ENCODE measurements at places on chromosomes 3 and 15.

DNA sequence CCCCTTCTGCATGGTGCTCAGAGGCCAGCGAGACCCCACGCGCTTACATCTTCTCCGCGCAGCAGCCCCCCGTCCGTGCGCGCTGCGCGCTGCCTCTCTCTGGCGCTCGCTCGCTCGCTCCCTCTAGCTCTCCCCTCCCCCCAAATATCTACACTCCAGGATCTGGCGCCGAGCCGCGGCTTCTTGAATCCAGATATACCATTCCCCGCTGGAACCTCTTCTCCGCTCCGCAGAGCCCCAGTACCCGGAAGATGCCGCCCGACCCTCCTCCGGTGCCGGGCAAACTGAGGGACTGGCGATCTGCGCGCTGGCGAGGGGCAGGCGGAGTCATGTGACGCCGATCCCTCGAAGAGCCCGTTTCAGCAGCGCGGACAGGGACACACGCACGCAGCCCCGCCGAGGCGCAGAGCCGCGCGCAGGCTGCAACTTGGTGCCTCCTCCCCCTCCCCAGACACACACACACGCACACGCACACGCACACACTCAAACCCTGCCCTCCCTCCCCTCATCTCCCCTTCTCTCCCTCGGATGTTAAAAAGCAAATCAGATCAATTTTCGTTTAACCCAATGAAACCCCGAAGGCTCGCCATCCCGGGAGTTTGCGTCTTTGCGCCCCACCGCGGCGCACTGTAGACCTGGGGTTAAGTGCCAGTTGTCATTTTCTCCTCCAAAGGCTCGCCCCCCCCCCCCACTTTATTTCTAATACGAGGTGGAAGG is at the start of gene RASGRF1:
Gene RASGRF1, minus strand, starts transcription at position 294 of the 717 bp plus-strand sequence. Its CDS starts 282 bp downstream, at position 12.
- DNase-seq: no peak

- DNase-seq: no peak
These were observed 16.4 kb downstream of the CHST13 start for GRCh38 chr3:126540342-126540849.

DNA sequence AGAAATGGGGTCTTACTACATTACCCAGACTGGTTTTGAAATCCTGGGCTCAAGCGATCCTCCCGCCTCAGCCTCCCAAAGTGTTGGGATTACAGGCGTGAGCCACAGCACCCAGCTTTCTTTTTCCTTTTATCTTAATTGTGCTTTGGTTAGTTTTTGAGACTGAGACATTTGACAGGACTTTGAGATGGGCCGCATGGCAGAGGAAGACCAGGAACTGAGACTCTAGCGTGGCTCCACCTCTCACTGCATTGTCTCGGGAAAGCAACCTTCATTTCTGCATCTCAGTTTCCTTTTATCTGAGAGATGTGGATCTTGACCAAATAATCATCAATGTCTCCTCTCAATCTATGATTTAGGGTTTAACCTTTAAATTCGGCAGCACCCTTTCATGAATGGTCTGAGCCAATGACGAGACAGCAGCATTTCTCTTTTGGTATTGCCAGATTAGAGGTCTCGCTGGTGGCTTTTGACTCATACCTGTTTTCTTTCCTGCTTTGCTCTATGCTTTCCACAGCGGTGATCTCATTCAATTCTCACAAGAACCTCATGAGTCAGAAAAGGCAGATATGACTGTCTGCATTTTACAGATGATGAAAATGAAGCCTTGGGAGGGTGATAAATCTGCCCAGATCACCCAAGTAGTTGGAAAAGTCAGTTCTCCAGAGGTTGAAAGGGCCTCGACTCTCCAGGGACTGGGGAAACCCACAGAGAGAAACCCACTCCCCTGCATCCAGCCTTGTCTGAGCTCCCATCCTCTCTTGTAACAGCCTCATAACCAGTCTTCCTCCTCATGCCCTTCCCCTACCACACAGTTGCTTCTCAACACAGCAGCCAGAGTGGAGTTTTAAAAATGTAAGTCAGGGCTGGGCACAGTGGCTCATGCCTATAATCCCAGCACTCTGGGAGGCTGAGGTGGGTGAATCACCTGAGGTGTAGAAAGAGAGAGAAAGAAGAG is 84.8 kb upstream of the FOXB1 start:
- DNase-seq: no peak

DNA sequence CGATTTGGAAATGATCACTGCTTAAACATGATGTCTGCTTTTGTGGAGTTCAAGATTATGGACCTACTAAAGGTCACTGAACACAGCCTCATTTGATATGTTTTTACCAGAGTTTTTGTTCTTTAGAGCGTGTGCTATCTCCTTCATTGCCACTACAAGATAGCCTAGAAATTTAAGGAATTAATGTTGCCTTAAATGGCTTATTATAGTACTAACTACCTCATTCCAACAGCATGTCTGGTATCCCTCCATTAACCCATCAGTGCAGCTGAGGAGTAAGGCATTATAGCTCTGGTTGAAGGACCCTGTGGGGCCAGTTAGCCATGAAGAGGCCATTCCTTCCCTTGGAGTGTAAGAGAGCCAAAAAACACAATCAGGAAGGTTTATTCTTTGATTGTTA is 2.3 kb upstream of the FAM43A start:
- no peak for DNase-seq

DNA sequence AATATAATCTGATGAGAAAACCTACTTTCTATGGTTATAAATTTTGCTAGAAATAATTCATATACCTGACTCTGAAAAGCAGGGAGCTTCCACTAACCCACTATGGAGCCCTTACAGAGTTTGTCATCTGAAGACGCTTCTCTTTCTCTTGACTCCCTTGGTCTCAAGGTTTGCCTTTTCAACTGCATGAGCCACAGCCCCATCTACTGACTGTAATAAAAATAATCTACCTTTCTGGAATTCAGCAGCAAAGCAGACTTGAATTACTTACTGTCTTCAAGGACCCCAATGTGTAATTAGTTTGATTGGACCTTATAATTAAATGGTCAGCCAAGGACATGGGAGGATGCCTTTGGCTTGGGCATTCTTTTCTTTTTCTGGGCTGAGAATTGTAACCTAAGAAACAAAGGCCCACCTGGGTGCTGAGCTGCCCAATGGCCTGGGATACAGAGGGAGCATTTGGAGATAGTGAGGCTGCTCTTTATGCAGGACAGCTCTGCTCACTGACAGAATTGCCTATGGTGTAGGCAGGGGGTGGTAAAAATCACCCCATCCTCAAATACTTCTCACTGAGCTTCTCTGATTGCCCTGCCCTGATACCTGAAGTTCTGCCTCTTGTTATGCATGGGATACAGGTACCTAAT is 178.6 kb upstream of the TRIM42 start:
- no peak for DNase-seq

DNA sequence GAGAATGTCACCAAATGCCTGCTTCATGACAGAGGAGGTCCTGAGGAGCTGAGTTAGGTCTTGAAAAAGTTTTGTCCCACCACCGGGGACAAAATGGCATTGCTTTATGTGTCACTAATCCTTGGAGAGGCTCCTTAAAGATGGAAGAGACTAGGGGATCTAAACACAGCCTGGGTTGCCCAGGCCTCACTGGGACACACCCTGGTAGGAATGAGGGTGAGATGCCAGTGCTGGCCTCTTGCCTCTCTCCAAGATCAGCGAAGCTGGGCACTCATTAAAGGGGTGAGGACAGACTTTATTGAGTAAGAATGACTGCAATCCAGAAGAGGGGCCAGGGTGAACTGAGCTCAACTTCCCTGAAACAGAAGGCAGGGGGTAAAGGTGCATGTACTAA is 58.5 kb upstream of the KLF13 start:
- no peak for DNase-seq

GRCh38 chr3:158105710-158106253 is 438 bp downstream of the SHOX2 start:
- no peak for DNase-seq

GRCh38 chr15:42499858-42500609 is 4.6 kb downstream of the SNAP23 start:
- no peak for DNase-seq

GRCh38 chr3:8319935-8320634 is 181.5 kb upstream of the LMCD1 start:
- no peak for DNase-seq

DNA sequence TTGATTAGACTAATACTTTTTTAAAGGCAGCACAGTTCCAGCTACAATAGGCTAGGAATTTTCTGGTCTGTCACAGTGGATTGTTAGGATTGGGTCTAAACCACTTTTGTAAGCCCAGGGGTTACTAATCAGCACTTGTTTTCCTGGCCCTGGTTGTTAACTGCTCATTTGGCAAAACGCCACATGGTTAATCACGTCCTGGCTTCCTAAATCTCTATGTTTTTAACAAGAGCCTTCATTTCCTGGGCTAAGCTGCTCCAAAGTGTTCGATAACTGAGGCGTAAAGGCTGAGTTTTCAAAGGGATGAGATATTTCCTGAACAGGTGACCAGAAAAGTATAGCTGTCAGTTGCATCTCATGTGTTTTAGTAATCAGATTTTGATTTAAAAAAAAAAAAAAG is 38.9 kb upstream of the CLRN1 start:
- no peak for DNase-seq

GRCh38 chr15:82710208-82710555 is 507 bp upstream of the AP3B2 start:
- no peak for DNase-seq

GRCh38 chr15:66674756-66675155 is 27.3 kb upstream of the SMAD6 start:
- no peak for DNase-seq

GRCh38 chr3:195897853-195898415 is 10.4 kb downstream of the TNK2 start:
- DNase-seq: no peak

DNA sequence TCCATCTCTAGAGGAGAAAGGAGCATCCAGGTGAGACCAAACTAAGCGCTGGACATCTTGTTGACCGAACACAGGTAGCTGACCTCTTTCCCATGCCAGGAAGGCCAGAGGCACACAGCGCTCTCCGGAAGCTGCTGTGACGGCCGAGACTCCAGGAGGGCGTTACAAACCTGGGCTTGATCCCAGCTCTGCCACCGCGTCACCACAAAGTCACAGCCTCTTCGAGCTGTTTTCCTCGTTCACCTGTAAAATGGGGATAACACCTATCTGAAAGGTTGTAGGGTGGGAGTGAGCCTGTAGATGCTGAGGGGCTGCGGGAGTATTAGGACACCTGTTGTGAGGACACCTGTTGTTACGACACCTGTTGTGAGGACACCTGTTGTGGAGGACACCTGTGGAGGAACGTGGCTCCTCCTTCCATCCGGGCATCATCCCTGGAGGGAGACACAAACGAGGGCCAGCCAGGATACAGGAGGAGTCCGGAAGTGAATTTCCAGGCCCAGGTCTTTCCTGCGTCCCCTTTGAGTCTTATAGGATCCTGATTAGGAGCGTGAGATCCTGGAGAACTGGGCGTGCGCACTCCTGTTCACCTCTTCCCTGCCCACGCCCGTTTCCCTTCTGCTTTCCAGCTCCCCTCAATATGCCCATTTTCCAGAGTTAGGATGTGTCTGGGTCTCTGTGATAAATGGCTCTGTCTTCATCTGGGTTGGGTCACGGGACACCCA is 2.3 kb upstream of the MUC4 start:
- DNase-seq: no peak

GRCh38 chr3:11392014-11392859 is 120.0 kb downstream of the ATG7 start:
- peak; percentile 73 for DNase-seq

DNA sequence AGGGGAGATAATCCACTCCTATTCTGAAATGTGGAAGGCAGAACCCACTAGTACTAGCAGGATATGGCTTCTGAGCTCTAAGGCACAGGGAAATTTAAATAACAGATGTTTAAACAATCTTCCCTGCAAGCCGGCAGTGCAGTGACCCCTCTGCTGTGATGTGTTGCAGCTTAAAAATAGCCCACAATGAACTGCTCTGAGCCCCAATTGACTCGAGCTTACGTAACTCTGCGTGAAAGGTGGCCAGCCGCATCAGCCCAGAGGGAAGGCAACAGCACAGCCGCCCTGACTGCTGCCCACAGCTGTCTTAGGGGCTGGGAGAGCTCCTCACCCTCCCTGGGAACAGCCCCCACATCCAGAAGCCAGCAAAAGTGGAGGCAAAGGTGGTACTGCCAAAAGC is 12.5 kb upstream of the CAMKV start:
- no peak for DNase-seq

DNA sequence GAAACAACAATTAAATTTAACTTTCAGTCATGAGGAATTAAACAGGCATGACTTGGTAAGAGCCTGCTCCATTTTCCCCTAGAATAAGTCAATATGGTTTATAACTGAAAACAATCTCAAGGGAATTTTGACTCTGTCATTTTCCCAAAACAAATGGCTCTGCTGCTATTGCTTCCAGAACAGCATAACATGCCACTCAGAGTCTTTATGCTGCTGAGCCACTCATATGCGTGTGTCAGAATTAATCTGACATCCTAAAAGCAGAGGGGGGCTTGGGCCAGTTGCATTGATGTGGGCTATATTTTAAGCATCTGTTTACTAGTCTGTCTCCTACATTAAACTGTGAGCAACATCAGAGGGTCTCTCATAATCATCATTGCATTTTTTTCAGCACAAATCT is 111.1 kb upstream of the ABI3BP start:
- DNase-seq: no peak

- DNase-seq: no peak
These were observed 5.9 kb downstream of the SH2D7 start for GRCh38 chr15:78098131-78098755.

- DNase-seq: no peak
These were observed 692 bp downstream of the UBE2E2 start for GRCh38 chr3:23203708-23204330.

DNA sequence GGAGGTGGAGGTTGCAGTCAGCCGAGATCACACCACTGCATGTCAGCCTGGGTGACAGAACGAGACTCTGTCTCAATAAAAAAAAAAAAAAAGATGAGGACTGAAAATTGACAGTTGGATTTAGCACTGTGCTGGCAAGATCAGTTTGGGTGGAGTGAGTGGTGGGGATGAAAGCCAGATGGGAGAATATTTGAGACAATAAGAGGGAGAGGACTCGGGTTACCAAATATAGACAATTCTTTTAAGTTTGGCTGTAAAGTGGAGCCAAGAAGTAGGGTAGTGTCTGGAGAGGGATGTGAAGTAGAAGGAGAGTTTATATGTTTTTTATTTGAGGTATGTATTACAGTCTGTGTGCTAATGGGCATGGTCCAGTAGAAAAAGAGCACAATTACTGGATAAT is 20.4 kb downstream of the TMOD3 start:
- DNase-seq: no peak

GRCh38 chr15:19973718-19974117 is 567.9 kb downstream of the GOLGA6L6 start:
- no peak for DNase-seq

- no peak for DNase-seq
These were observed 90.8 kb downstream of the DPH6 start for GRCh38 chr15:35455201-35455600.

GRCh38 chr15:25415707-25416106 is 23.1 kb downstream of the UBE3A start:
- DNase-seq: no peak

- no peak for DNase-seq
These were observed 93.8 kb downstream of the RFTN1 start for GRCh38 chr3:16419640-16420241.

All from brain pericyte (primary cell).